ENCODE measurements at places on chromosomes 7 and 10.

DNA sequence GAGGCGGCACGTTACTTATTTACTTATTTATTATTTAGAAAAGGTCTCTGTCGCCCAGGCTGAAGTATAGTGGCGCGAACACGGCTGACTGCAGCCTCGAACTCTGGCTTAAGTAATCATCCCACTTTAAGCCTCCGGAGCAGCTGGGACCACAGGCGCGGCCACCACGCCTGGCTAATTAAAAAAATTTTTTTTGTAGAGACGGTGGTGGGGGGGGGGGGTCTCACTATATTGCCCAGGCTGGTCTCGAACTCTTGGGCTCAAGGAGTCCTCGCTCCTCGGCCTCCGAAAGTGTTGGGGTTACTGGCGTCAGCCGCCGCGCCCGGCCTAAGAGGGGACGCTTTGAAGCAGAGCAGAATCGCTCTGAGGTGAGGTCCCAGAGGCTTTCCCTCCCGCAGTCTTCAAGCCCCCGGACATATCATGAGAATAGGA lies 675 bp upstream of the FRAT2 start:
- DNase-seq, result no peak

DNA sequence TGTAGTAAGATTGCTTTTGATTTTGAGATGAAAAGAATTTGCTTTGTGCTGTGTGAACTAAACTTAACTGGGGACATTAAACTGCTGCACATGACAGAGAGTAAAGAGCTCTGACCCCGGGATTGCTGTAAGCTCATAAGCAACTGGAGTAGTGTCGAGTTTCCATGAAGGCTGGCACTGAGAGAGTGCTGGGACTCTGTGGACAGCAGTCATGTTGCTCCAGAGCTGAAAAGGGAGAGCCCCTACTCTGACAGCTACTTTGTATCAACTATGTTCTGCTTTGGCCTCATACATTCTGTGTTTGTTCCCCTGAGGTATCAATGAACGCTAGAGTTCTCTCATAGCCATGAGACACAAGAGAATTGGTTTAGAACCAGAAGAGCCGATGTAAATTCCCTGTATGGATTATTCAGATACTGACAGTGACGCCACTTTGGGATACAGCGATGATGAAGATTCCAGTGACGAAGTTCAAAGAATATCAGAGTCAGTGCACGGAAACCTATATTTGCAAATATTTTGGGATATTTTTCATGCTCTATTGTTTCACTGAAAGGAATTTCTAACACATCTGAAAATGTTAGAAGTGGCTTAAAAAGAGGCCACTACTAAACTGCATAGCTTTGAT lies 185.9 kb upstream of the DKK1 start:
- DNase-seq, result no peak

- DNase-seq, result no peak
Measured at GRCh38 chr7:137462074-137462715, 118.7 kb upstream of the PTN start.

DNA sequence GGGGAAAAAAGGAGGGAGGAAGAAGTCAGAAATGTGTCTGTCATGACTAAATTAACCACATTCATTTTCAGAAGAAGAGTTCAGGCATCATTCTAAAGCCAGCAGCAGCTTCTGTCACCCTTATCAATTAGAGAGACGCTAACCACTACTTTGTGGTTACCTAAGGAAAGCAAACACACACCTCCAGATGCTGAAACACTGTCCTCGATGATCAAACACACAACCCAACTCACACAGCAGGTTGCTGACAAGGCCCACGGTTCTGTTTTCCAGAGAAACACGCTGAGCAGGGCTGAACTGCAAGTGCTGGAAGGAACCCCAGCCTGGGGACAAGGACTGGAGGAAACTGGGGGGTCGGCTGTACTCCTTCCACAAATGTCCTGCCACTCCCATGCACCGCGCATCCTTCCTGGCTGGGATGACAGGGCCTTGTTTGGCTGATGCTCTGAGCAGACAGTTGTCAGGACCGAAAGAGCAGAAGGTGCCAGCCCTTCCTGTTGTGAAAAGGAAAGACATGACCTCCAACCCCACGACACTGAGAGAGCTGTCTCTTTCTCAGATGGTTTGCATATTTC lies 36.6 kb downstream of the PRKCQ start:
- DNase-seq, result no peak

- DNase-seq, result no peak
Measured at GRCh38 chr10:102519246-102519825, 15.6 kb downstream of the SUFU start.

DNA sequence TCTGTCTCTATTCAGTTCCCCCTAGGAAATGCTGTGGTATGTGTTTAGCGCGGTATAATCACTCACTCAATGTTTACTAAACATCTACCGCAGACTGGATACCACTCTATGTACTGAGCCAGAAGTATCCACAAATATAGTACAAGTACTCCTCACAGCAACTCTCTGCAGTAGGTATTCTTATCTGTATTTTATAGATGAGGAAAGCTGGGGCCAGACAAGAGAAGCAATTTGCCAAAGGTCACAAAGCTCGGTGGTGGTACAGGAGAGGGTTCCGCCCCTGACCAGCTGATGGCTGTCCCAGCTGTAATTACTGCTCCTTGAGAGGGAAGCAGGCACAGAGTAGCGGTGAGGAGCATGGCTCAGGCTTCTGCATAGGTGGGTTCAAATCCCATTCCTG lies 184.1 kb downstream of the DOCK4 start:
- DNase-seq, result no peak

- no peak for DNase-seq
Measured at GRCh38 chr10:101040061-101040460, 9.0 kb downstream of the SFXN3 start.

DNA sequence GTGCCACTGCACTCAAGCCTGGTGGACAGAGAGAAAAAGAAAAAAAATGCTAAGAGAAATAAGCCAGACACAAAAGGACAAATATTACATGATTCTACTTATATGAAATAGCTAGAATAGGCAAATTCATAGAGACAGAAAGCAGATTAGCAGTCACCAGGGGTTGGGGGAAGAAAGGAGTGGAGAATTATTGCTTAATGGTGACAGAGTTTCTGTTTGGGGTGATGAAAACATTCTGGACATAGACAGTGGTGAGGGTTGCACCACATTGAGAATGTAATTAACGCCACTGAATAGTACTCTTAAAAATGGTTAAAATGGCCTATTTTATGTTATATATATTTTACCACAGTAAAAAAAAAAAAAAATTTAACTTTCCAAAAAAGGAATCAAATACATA lies 6.4 kb upstream of the NT5C2 start:
- no peak for DNase-seq

DNA sequence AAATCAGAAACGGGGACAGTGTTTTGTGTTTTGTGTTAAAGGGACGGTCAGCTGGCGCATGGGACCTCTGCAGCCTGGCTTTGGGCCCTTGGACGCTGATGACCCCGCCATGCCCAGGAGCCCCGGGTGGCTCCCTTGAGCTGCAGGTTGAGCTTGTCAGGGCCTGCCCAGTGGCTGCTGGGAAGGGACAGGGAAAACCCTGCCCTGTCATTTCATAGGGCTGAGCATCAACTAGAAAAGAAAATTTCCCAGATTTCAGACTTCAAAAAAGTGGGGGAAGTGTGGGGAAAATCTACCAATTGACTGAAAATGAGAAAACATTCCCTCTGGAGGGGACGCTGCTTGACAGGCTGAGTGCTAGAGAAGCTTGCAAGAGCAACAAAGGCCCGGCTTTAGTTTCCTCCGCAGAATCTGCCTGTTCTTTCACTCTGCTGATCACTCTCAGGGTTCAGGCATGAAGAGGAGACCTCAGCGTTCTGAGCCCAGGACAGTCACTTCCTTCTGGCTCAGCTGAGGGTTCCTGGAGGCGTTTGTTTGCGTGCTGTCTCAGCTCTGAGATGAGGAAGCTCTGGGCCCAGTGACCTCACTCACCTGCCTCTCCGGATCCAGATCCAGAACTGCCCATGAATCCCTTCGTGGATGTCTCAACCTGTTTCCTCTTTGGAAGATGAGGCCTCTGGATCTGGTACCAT lies 18.6 kb upstream of the DNAJB6 start:
- DNase-seq, result no peak

DNA sequence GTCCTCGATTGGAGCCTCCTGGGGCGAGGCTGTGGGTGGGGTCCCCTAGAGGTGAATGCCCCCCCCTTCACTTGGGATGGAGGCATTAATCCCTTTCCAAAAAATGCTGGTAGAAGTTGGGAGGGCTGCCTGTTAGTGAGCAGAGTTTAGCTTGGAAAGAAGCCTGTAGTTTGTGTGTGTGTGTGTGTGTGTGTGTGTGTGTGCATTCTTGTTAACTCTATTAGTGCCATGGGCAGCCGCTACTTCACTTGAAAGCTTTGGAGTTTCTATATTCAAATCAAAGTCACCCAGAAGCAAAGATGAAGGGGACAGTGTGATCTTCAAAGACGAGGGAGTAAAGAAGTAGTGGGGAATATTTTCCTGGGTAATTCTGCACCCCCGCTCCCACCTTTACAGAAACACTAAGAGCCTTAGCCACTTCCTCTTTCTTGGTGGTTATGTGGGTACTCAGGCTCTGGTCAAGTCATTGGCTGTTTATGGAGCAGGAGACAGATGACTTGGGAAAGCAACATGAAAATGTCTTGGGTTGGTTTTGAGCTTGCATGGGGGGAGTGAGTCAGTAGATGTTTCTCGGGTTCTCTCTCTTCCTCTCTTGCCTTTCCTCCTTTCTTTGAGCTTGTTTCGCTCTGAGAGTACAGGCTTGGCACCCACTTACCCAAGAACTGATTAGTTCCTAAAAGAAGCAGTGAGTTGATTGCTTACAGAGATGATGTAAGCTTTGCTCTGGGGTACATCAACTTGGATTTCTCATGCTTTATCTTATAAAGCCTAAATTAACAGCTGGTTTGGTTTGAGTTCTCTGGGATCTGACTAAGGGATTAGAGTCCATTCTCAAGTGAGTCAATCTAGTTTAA lies 35.9 kb downstream of the TCF7L2 start:
- no peak for DNase-seq

GRCh38 chr7:81447351-81447952 lies 322.4 kb downstream of the HGF start:
- DNase-seq, result no peak

DNA sequence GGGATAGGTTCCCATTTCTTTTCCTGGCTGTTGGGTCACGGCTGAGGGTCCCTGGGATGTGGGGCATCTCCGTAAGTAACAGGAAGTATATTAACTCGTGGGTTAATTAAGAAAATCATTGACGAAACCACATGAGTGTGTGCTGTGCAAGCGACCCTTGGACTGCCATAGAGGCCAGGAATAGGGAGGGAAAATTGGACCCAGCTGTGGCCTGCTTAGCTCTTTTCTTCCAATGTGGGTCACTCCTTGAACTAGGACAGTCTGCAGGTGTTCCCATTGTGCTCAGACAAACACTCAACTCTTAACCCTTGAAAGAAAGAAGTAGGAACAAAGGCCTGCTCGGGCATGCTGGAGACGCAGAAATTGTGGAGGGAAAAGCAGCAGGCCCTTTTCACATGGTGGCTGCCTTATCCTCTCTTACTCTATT lies 25.6 kb upstream of the PLEKHA1 start:
- DNase-seq, result peak; percentile 62

GRCh38 chr10:125263551-125263950 lies 103.2 kb upstream of the CTBP2 start:
- no peak for DNase-seq

DNA sequence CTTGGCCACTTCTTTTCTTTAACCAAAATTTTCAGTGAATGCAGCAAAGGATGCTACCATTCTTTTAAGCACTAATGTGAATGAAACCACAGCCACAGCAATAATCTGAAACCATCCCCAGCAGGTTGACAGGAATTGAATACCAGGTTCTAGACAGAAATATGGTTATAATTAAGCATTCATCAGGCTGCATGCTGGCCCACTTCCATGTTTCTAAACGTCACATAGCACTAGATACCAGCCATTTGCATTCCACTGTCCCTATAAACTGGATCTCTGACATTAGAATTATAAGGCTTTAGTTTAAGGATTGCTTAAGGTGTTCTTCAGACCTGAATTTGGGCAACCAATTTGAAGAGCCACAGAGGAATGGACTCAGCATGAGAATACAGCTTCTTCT lies 340.8 kb upstream of the KLF6 start:
- DNase-seq, result no peak

All from NCI-H187 (cell line).